CD4-positive, alpha-beta memory T cell (primary cell): ENCODE measurements at places on chromosomes 11 and 22. TPM values are rescaled to one million over a fixed set of nuclear protein-coding genes. Genes with fewer than 3 reads are reported as not detected.

GRCh38 chr11:46461461-46461927, 69.9 kb upstream of the CHRM4 start:
- no peak overlapping the region for H3K27ac ChIP-seq
- H3K36me3 ChIP-seq: no peaks in the 10 kb centered on the region
- H3K27me3 ChIP-seq: no peaks in the 10 kb centered on the region
- H3K4me3 ChIP-seq: no peak overlapping the region
- peaks cover 4% of the 10 kb centered on the region for H3K4me1 ChIP-seq

Gene MAJIN
- 0.91 TPM for total RNA-seq

DNA sequence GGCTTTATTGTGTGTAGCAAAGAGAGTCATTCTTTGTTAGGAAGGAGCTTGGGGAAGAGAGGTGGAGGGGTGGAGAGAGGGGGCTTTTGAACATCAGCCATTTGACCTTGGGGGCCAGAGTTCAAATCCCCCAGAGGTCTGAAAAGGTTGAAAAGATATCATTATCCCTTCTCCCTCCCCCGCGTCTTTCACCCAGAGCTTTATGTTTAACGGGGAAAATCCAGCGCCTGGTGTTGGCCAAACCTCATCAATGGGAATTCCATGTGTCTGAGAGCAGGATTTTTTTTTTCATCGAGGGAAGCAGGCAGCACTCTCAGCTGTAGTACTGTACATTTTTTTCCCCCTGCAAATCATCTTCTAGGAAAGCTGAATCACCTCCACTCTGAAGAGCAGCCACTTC, 122.4 kb upstream of the HSD17B12 start:
- DNase-seq: no peak
- no peak overlapping the region for H3K27ac ChIP-seq

Gene MGAT3
- total RNA-seq: 0.19 TPM

GRCh38 chr11:65412271-65413076, 10.1 kb upstream of the NEAT1 start:
- DNase-seq: no peak
- H3K27me3 ChIP-seq: no peaks in the 10 kb centered on the region

DNA sequence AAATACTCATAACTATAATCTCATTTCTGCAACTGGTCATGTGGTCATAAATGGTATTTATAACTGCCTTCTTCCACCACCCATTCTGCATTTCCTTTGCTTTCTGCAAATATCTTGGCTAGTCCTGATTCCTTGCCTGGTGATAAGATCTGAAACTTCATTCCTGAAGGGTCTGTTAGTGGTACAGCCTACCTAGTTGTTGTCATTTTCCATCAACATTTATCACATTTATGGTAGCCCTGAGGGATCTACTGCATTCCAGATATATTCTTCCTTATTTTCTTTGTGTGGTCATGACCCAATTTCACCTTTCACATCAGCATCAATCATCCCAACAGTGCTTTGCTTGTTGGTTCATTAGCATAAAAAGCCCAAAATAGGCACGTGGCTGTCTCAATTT, 50.1 kb downstream of the DDX6 start:
- H3K4me1 ChIP-seq: peaks cover 4% of the 10 kb centered on the region
- H3K27me3 ChIP-seq: no peaks in the 10 kb centered on the region
- H3K4me3 ChIP-seq: no peak overlapping the region
- no peak overlapping the region for H3K27ac ChIP-seq
- H3K36me3 ChIP-seq: no peaks in the 10 kb centered on the region
- DNase-seq: no peak

DNA sequence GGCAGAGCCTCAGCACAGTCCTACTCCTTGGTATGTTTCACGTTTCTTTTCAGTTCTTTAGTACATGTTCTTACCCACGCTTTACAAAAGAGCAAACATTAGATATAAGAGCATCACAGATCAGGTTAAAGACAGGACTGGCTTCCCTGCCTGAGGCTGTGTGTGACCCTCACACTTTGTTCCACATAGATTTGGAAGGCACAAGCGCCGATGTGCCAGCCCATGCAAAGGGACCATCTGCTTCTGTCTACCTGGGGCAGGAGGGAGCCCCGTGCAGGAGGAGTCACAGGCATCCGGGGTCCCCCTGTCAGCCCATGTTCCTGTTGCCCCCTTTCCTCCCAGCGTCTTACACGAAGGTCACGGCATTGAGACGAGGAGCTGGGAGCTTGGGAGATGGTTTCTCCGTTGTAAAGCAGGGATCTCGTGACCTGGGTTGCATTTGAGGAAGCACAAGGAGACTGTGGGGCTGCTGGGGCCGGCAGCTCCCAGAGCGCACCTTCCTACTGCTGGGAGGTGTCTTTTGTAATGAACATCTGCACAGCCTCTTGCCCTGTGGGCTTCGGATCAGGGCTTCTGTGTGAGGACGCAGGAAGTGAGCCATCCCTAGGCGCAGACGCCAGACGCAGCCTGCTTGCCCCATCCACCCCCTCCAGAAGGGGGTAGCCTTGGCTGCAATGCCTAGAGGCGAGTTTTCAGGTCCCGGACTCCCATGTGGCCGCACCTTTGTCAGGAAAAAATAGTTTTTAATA, 72.6 kb downstream of the SCN3B start:
- peaks cover 12% of the 10 kb centered on the region for H3K4me1 ChIP-seq
- no peaks in the 10 kb centered on the region for H3K36me3 ChIP-seq
- H3K4me3 ChIP-seq: no peak overlapping the region
- H3K27ac ChIP-seq: no peak overlapping the region
- no peak for DNase-seq
- H3K27me3 ChIP-seq: no peaks in the 10 kb centered on the region
